ENCODE measurements at places on chromosomes 4 and X.

DNA sequence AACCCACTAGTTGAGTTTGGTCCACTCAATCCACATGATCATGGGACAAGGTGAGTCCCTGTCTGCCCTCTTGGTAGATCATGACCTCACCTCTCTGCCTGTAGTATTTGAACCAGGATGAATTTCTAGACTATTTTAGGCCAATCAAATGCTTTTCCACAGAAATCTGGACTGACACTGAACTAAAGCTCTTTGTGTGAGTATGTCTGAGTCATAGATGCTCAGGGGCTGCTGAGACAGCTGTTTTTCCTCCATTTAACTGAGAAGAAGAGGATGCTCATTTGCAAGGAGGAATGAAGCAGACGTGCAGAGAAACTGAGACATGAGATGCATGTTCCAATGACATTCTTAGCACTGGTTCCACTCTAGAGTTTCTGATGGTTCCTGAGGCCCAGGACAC lies 77.3 kb upstream of the TMEM47 start:
- DNase-seq: no peak

DNA sequence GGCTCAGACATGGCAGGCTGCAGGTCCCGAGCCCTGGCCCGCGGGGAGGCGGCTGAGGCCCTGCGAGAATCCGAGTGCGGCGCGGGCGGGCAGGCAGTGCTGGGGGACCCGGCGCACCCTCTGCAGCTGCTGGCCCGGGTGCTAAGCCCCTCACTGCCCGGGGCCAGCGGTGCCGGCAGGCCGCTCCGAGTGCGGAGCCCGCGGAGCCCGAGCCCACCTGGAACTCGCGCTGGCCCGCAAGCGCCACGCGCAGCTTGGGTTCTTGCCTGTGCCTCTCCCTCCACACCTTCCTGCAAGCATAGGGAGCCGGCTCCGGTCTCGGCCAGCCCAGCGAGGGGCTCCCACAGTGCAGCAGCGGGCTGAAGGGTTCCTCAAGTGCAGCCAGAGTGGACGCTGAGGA lies 97.5 kb downstream of the QDPR start:
- DNase-seq: no peak

- no peak for DNase-seq
Observed at GRCh38 chr4:108820492-108821350, 57.9 kb upstream of the ETNPPL start.

DNA sequence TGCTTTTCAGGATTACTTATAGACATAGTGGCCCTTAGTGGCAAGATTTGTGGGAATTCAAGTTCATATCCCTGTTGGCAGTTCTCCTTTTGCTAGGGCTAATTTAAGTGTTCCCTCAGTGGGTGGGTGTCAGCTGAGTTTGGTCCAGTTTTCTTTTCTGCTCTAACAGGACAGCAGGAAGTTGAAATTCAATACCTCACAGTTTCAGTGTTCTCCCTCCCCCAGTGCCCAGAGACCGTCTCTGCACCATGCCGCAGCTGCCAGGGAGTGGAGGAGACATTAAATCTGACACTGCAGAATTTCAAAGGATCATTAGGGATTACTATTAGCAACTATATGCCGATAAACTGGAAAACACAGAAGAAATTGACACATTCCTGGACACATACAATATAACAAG lies 50.7 kb downstream of the UBE2NL start:
- DNase-seq: no peak

DNA sequence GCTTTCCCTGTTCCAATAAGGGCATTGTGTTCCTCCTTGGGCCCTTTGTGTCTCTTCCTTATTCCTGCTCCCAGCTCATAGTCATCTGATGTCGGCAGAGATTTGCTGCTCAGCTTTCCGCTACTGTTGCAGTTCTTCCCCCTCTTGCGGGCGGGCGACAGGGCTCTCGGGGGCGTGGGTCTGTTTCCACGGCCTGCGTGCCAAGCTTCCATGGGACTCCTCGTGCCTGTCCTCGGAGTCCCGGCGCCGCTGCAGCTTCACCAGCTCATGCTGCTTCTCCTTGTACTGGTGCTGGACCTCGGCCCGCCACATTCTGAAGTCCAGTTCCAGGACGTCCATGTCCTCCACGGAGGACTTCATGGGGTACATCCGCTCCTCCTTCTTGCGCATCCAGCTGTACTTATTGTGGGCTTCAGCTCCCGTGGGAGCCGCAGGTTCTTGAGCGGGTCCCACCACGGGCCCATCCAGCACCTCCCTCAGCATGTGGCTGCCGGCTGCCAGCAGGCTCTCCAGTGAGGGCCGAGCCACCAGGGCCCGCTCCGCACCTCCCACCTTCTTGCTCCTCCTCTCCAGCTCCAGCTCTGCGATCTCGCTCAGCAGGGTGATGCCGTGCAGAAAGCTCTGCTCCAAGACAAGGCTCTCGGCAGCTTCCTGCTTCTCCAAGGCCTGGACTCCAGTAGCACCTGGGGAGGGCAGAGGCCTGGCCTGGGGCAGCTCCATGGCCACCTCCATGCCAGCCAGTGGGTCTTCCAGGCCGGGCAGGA lies 74.1 kb upstream of the UCP1 start:
- no peak for DNase-seq

DNA sequence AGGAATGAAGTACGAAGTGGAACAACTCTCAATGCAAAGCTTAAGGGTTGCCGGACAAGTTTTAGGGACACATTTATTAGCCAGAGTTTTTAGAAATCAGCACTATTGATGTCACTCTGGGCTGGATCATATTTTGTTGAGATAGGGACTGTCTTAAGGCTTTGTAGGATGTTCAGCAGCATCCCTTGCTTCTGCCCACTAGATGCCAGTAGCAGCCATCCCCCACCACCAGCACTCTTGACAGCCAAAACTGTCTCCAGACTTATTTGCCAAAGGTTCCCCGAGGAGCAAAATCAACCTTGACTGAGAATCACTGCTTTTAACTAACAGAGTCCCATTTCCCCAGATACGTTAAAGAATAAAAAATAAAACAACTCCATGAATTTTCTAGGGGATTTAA lies 1497.3 kb downstream of the STIM2 start:
- no peak for DNase-seq

DNA sequence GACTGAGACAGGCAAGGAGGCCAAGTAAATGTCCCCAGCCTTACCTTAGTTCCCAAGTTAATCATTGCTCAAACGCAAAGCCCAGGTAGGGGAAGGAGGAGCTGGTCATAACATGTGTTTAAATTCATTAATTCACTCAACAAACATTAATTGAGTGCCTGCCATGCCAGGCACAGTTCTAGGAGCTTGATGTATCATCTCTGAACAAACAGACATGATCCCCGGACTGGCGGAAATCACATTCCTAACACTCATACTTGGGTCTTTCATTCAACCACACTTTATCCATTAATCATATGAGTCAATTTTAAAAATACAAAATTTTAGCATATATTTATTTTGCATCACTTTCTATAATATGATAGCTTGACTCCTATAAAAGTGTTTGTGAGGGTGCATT lies 335.3 kb upstream of the NOCT start:
- no peak for DNase-seq

DNA sequence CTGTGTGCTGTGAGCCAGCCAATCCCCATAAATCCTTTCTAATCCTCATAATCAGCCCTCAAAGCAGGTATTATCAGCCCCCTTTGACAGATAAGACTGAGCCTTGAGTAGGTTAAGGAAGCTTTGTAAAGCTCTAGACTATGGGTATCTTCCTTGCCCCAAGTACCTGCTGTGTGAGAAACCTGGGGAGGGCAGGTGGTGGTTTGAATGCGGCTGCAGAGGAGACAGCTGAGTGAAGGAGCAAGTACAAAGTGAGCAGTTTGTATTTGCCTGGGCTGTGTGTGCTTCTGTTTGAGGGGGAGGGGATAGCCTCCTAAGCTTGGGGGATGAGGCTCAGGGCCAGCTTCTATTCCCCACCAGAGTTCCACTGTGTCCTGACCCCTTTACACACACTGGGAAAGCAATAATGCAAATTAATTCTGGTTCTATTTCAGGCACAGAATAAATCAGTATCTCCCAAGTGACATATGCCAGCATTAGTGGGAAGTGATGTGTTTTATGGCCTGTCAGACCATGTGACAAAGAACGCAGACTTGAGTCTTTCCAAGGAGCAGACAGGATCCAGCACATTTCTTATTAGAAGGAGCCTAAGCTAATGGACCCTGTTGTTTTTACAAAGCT lies 63.5 kb downstream of the EVC start:
- no peak for DNase-seq

DNA sequence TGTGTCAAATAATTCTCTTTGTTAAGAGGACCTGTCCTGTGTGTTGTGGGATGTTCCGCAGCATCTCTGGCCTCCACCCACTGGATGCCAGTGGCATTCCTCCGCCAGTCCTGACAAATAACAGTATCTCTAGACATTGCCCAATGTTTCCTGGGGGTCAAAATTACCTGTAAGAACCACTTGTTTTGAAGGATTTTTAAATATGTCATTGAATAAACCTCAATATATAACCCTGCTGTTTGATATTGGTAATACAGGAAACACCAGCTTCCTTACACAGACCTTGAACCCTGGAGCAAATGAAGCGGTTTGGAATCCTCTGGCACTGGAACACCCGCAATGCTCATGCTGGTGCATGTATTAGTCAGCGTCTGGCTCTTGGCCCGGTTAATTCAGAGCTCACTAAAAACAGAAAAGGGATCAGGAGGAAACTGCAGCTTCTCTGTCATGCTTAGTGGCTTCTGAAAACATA lies 101.3 kb downstream of the TBL1X start:
- no peak for DNase-seq

DNA sequence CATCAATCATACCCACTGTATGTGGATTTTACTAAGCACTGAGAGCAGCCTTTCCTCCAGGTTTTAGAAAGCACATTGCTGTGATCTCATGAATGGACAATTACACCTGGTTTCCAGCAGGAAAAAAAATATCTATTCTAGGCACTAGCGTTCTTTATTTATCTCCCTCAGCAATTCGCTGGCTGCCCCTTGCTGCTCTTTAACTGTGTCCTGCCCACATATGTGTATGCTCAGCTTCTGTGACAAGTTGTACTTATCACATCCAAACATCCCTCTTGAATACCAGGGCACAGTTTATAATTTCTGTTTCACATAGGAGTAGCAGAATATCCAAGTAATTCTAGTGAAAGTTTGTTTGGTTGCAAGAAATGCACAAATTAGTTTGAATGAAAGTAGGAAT lies 146.8 kb downstream of the USP46 start:
- no peak for DNase-seq

DNA sequence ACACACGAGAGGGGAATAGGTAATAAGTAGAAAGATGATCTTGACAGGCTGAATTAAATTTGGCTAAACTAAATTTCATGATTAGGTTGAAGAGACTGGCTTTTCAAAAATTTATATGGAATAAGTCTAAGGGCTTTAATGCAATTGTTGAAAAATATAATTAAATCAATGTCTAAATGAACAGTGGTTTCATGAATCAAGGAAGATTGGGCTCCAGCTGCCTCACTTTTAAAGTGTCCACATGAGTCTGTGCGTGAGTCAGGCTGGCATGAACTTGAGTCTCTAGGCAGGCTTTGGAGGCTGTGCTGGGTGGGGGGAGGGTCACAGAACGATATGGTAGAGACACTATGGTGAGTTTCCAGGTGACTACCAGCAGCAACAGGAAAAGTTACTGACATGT lies 111.9 kb downstream of the SORBS2 start:
- no peak for DNase-seq

GRCh38 chr4:174107746-174108354 lies 175.6 kb downstream of the FBXO8 start:
- no peak for DNase-seq

GRCh38 chr4:83852085-83852451 lies 316.2 kb downstream of the GPAT3 start:
- no peak for DNase-seq

DNA sequence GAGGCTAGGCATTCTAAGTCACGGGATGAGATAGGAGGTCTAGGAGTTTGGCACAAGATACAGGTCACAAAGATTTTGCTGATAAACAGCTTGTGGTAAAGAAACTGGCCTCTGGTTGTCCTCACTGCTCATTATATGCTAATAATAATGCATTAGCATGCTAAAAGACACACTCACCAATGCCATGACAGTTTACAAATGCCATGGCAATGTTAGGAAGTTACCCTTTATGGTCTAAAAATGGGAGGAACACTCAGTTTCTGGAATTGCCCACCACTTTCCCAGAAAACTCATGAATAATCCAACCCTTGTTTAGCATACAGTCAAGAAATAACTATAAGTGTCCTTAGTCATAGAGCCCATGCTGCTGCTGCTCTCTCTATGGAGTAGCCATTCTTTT lies 286.9 kb downstream of the ZNF674 start:
- no peak for DNase-seq
